ENCODE measurements at places on chromosomes 16 and 17. TPM values are rescaled to one million over a fixed set of nuclear protein-coding genes. Genes with fewer than 3 reads are reported as not detected.

DNA sequence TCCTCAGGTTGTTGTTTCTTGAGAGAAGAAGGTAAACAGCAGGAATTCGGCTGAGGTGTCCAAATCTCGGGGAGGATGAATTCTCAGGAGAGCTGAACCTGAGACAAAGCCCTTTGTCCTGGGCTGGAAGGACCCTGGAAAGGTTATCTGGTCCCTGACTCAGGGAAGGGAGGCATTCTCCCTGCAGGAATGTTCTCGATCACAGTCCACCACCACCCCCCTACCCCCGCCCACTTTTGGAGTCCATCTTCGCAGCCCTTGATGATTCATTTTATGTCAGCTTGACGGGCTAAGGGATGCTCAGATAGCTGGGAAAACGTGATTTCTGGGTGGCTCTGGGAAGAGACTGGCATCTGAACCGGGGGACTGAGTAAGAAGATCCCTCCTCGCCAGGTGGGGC, 1.4 kb upstream of the CEP295NL start:
- no peak for DNase-seq

The GUCY2D gene
- not detected for total RNA-seq

DNA sequence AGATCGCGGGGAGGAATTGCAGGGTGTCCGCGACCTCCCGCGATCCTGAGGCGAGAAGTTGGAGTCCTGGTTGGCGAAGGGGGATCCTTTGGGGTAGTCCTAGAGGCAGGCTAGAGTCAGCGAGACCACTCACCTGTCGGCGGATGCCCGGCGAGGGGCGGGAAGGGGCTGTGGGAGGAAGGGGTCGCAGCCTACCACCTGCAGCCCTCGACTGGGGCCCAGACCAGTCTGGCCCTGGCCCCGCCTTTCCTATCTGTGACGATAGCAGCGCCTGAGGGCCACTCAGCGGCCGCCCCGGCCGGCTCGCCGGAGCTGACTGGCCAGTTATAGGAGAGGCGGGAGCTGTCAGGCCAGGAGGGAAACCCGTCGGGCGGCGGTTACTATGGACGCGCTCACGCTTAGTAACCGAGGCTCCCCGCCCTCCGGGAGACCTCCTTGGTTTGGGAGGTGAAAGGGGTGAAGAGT, at the start of gene TEKT3:
TEKT3 (minus strand) TSS at position 213 of the 465 bp plus-strand sequence. CDS start 10,012 bp downstream, outside the sequence.
- no peak for DNase-seq

The COIL gene
- 22.3 TPM for total RNA-seq

GRCh38 chr16:6286176-6286575, 1046.5 kb upstream of the RBFOX1 start:
- DNase-seq, result no peak

- DNase-seq, result no peak
These were observed 34.2 kb downstream of the ZNF423 start for GRCh38 chr16:49821614-49822282.

- no peak for DNase-seq
These were observed 23.9 kb upstream of the KLHDC4 start for GRCh38 chr16:87789437-87790291.

- no peak for DNase-seq
These were observed 3.3 kb upstream of the CLTC start for GRCh38 chr17:59616253-59616920.

The EXOC3L1 gene
- not detected for total RNA-seq

The CCL7 gene
- total RNA-seq, result not detected

GRCh38 chr17:16491703-16492612, at the start of gene LRRC75A:
LRRC75A (minus strand) TSS chr17:16492193; CDS start chr17:16491990, 203 bp downstream.
- DNase-seq, result peak; percentile 57

DNA sequence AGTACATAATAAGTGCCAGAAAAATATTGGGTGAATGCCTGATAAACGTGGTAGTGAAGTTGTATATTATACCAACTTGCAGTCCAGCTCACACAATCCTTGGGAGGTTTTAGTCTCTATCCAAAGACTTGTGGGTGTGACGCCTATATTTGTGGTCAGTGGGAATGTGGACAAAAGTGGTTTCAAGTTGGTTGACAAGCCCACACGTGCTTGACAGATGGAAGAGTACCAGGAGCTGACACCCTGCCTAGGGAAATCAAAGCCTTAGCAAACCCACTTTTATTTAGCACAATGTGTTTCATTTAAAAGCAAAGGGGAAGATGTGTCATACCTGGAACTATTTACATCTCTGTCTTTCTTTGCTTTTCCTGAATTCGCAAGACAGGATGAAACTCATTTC, 79.0 kb downstream of the CA10 start:
- DNase-seq, result no peak

DNA sequence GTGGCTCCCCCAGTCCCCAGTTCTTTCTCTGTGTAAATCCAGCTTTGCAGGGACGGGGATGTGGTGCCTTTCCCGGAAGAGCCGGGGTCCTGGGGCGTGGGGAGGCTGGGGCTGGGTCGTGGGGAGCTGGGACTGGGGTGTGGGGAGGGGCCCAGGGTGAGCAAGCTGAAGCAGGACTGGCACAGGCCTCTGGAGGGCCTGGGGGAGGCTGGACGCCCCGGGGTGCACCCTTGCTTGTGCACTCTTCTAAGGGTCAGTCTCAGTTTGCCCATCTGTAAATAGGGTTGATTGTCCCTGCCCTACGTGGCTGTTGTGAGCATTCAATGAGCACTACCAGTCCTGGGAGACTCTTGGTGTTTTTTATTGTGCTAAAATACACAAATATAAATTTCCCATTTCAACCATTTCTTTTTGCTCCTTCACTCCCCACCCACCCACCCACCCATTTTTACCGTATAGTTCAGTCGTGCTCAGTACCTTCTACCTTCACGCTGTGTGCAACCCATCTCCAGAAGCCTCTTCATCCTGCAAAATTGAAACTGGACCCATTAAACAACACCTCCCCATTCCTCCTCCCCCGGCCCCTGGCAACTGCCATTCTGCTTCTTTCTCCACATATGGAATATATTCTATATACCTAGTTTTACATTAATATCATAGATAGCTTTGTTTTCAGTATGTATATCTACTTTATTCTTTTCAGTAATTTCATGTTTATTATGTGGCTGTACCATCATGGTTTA, 7.8 kb upstream of the TBC1D3B start:
- no peak for DNase-seq

- DNase-seq, result peak; percentile 64
These were observed at the start of gene FAM171A2 for GRCh38 chr17:44363613-44364159. FAM171A2 (minus strand) TSS chr17:44363853; CDS start chr17:44363714, 139 bp downstream.

- no peak for DNase-seq
These were observed 79.6 kb upstream of the TOB1 start for GRCh38 chr17:50945779-50946222.

- no peak for DNase-seq
These were observed 4.2 kb downstream of the MATCAP1 start for GRCh38 chr16:67179421-67180080.

- no peak for DNase-seq
These were observed 204.9 kb upstream of the KCNJ16 start for GRCh38 chr17:69870091-69870530.

DNA sequence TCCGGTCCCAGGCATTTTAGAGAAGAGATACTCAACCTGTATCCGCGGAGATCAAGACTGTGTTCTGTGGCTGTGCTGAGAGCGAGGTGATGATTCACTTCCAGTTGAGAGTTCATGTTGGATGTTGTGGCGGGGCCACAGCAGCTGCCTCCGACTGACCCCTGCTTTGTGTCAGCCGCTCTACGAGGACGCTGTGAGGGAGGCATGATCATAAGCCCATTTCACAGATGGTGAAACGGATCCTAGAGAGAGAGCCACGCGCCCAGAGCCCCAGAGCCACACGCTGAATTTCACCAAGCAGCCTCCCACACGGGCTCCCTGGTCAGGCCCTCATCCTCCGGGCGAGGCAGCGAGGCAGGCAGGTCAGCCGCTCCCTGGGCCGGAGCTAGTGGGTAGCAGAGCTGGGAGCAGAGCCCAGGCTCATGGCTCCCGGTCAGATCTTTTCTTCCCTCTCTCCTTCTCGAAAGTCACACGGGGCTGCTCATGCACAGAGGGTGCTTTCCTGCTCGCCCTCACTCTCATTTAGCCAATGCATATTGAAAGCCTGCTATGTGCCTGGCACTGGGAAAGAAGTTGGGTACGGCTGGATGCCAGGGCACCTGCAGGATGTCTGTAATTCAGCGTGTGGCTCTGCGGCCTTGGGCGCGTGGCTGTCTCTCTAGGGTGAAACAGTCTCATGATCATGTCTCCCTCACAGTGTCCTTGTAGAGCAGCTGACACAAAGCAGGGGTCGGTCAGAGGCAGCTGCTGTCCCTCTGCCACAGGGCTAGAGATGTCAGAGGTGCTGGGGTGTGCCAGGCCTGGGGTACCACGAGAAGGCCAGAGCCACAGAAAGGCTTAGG, 155.6 kb upstream of the CHMP6 start:
- no peak for DNase-seq
